ENCODE measurements at places on chromosomes 12 and 14.

DNA sequence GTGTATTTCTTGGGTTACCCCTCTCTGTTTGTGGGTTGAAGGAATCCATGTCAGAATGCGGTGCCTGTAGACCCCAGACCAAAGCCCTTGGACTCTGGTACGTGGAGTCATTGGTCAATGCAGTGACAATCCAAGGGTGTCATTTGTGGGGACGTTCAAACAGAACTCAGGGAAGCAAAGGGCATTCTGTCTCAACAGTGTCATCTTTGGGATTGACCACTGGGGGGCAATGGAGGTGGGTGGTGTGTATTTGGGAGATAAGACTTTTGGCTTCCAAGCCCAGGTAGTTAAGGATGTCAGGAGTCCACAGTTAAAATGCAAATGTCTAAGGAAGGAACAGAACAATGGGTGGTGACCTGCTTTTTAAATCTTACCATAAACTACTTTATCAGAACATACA lies 54.6 kb upstream of the CCDC175 start:
- no peak for DNase-seq

- DNase-seq, result no peak
These were observed 5.9 kb downstream of the GPR84 start for GRCh38 chr12:54358191-54358944.

- no peak for DNase-seq
These were observed 21.1 kb upstream of the KRT8 start for GRCh38 chr12:52925717-52926595.

DNA sequence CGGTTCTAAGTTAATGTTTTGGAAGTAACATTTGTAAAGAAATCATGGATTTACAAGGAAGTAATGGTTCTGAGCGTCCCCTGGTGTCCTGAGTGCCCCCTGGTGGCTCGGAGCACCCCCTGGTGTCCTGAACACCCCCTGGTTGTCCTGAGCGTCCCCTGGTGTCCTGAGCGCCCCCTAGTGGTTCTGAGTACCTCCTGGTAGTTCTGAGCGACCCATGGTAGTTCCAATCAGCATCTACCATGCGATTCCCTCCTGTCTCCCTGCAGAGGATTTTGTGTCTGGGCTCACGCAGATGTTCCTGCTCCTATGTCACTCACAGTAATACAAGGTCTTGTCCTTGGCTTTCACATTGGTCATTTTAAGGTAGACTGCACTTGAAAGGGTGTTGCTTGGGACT lies 1352.9 kb downstream of the TMEM121 start:
- no peak for DNase-seq

DNA sequence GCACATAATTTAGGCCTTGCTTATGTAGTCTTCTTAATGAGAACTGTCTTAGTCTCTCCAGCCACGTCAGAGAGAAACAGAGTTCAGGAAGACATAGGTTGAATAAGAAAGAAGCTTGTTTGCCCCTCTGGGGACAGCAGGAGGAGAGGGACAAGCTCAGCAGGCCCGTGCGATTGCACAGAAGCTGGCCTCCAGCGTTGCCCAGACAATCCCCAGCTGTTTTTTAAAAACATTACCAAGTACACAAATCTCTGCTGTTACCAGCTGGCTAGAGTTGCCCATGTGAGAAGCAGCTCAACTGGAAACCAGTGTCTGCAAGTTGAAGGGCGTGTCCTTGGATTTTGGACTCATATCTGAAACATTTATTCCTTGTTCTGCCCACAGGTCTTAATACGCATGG lies 232.6 kb downstream of the EFCAB11 start:
- DNase-seq, result no peak

GRCh38 chr12:31226639-31227038 lies 99.3 kb downstream of the SINHCAF start:
- no peak for DNase-seq

DNA sequence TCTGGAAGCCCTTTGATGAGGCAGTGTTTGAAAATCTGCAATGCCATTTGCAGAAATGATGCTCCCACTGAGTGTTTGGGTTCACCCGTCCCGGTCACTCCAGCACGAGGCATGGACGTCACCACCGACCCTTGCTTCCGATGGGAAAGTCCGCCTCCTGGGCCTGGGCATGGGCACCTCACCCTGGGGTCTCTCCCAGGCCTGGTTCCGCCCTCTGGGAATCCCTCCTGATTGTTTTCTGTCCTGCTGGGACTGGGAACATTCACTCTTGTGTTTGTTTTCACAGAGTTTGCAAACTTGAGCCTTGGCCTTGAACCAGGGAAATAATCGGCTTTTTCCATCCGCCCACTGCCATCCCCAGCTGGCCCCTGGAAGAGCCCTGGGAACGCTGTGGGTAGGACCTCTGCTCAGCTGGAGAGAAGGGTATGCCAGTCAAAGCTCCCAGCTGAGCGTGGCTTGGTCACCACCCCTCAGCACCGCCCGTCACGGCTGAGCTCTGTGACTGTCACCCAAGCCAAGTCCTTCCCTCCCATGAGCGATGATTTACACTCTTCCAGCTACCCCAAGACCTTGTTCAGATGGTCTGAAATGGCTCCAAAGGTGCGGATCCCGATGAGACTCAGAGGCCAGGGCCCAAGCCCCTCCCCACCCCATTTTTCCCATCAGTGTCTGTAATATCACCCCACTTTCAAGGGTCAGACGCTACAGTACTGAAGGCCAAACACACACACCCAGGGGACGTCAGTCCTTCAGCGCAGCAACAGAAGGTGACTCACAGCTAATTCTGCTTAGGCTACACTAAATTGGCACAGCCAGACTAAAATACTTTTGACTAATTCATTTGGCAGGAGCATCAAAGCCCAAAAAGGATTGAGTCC lies 34.1 kb upstream of the FZD10 start:
- no peak for DNase-seq
